ENCODE measurements at places on chromosomes 1 and 21. TPM values are rescaled to one million over a fixed set of nuclear protein-coding genes. Genes with fewer than 3 reads are reported as not detected.

PADI3 gene
- total RNA-seq: 0.12 TPM

TP73 gene
- total RNA-seq: not detected

ADAMTS5 gene
- 49.8 TPM for total RNA-seq

HSD11B1 gene
- not detected for total RNA-seq

CDK18 gene
- 2.6 TPM for total RNA-seq

ITGB2 gene
- total RNA-seq: 3.4 TPM

TDRD5 gene
- total RNA-seq: not detected

SLC1A7 gene
- total RNA-seq: not detected

CCDC30 gene
- 1.3 TPM for total RNA-seq

FCGR3A gene
- total RNA-seq: not detected

MYBPHL gene
- total RNA-seq: not detected

BEST4 gene
- total RNA-seq: 0.16 TPM

TMEM52 gene
- total RNA-seq: 0.65 TPM

SLAMF9 gene
- not detected for total RNA-seq

UBQLN4 gene
- 12.5 TPM for total RNA-seq

HHIPL2 gene
- 3.9 TPM for total RNA-seq

RAB42 gene
- total RNA-seq: 14.6 TPM

RBM11 gene
- 0.16 TPM for total RNA-seq

TNFRSF9 gene
- not detected for total RNA-seq

FCRLA gene
- total RNA-seq: 0.12 TPM

KCND3 gene
- 9.7 TPM for total RNA-seq

AKT3 gene
- 36.2 TPM for total RNA-seq

PLEKHN1 gene
- 0.65 TPM for total RNA-seq

DMRTA2 gene
- not detected for total RNA-seq

LEFTY1 gene
- not detected for total RNA-seq
